NCI-H1436 (cell line): ENCODE measurements at places on chromosomes 5 and 9.

DNA sequence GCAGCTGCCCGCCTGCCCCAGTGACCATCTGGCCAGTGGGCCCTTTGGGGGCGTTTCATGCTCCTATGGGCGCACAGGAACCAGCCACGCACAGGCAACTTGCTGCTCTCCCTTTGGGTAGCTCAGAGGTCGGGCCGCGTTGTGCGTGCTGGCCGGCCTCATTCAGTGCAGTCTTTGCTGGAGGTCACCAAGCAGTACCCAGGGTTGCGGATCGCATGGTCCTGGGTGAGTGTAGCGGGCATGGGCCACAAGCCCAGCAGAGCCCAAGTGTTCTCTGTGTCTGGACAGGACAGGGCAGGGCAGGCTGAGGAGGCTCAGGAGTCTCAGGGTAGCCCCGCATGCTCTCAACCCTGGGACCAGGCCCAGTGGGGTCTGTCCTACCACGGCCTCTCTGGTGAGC, 9.9 kb upstream of the MRNIP start:
- no peak for DNase-seq

- DNase-seq, result no peak
These were observed 77.1 kb downstream of the MRPS27 start for GRCh38 chr5:72242796-72243475.

- no peak for DNase-seq
These were observed 36.4 kb downstream of the RNF180 start for GRCh38 chr5:64201996-64202395.

DNA sequence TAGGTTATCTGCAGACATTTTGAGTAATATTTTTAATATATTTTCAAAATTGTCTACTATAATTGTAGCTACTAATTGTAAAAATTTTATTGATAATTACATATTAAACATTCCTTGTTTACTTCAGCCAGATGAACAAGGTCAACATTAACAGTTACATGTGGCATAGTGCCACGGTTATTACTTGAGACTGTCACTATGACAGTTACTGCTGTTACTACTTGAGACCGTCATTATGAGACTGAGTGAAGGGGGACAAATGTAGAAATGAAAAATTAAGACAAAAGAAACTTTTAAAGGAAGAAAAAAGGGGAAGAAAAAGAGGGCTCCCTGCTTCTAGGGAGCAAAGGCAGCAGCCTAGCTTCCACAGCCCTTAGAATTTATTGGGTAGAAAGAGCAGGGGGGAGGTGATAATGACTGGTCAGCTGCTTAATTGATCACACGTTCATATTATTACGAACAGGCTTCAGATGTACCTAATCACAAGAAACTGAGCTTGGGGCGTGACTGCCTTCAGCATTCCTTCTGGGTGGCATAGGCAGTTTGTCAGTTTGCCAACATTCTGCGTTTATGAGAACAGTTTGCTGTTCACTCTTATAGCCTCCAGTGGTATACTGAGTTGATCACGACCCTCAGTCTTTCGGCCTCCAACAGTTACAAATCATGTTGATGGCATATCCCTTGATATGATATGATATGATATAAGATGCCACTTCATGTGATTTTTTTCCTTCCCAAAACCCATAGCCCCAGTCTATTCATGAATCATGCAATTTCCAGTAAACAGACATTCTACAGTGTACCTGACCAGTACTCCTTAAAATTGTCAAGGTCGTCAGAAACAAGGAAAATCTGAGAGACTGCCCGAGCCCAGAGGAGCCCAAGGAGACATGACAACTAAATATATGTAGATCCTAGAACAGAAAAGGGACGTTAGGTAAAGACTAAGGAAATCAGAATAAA, 13.1 kb downstream of the MARCHF6 start:
- no peak for DNase-seq

GRCh38 chr5:111946556-111946955, 189.6 kb upstream of the NREP start:
- no peak for DNase-seq
